Suppressor macrophage (primary cell): ENCODE measurements at places on chromosomes 4 and X.

DNA sequence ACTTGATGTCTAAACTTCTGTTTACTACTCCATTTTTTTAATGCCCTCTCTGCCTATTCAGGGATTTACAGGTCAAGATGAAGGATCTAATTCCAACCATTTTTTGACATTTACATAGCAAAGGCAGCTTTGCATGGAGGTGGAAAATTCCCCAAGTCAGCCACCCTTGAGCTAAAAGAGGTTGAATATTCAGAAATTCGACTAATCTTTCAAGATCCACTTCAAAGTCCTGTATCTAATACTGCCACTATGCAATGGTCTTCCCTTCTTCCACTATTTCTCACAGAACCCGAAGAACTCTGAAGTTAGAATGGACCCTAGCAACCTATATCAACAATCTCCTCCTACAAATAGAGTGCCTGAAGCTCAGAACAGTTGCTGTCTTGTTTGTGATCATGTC is 21.6 kb downstream of the CFAP97 start:
- DNase-seq, result no peak

GRCh38 chr4:25290490-25291067 is 22.0 kb upstream of the ZCCHC4 start:
- no peak for DNase-seq

GRCh38 chrX:38216642-38217041 is 4.0 kb downstream of the SRPX start:
- no peak for DNase-seq

DNA sequence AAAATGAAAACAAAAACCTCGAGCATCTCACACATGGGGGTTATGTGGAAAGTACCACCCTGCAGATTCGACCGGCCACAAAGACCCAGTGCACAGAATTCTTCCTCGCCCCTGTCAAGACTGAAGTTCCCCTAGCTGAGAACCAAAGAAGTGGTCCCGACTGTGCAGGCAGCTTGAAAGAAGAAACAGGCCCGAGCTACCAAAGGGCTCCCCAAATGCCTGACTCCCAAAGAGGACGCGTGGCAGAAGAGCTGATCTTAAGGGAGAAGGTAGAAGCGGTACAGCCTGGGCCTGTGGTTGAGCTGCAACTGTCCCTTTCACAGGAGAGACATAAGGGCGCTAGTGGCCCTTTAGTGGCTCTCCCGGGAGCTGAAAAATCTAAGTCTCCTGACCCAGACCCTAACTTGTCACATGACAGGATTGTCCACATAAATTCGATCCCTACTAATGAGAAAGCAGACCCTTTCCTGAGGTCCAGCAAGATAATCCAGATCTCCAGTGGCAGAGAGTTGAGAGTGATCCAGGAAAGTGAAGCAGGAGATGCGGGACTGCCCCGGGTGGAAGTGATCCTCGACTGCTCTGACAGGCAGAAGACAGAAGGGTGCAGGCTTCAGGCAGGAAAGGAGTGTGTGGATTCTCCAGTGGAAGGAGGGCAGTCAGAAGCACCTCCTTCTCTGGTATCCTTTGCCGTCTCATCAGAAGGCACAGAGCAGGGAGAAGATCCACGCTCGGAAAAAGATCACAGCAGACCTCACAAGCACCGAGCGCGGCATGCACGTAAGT is 108.8 kb upstream of the MYOZ2 start:
- no peak for DNase-seq

GRCh38 chrX:150627957-150628356 is 59.5 kb downstream of the MTM1 start:
- no peak for DNase-seq

DNA sequence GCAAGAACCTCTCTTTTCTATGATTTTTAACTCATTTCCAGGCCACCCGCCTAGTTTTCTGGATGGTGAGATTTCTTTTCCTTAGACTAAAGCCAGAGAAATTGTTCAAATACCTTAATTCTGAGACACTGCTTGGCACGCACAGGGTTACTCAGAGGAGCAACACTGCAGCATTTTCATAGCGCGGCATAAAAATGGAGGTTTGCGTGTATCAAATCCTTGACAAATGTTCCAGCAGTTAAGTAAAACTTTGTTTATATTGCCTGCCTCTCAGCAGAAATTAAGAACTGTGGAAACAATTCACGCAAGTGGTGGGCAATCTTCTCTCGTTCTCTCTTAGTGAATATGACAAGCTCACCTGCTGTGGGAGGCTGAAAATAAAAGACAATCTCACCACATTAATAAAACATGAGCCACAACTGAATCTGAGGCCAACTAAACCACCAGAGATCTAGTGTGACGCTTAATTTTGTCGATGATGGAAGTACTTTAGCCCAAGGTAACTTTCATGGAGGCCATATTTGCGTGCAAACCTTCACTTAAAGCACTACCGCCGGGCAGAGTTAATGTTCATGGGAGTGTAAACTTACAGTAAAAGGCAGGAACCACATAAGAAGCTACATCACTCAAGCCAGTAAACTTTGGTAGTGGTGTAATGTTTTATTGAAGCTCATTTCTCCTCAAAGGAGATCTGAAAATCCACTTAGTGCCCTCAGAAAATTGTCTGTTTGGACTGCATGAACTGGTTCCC is 894.8 kb upstream of the EPHA5 start:
- DNase-seq, result no peak

GRCh38 chr4:78162821-78163220 is 105.7 kb downstream of the FRAS1 start:
- DNase-seq, result no peak

DNA sequence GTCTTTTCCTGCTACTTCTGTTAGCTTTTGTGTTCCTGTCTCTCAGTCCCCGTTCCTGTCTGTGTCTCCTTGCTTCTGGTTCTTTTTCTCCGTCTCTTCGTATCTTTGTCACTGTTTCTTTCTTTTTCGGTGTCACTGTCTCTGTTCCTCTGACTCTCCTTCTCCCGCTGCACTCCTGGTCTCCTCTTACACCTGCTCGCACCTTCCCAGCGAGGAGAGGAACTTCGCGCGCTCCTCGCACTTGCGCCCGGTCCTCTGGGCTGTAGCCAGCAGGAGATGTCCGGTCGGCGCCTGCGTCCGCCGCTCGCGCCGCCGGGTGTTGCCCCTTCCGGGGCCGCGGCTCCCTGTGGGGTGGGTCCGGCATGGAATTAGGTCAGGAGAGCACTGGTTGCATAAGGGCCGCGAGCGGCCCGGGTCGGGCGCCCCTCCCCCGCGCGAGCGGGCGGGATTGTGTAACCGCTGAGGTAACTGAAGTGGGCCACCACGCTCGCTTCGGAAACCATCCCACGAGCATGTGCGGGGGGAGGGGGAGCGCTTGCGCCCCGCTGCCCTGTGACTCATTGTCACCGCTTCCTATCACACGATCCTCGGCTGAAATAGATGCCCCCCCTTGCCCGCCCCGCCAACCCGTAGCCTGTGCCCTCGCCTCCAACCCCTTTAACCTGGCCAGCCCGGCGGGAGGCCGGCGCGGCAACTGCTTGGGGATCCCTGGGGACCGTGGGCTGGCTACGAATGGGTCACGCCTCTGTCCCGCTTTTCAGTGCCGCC is 1.6 kb downstream of the LONRF3 start:
- peak; percentile 91 for DNase-seq

- DNase-seq, result no peak
Observed at GRCh38 chrX:124407226-124407625, 60.9 kb downstream of the SH2D1A start.
